Mucosa of descending colon (tissue), 3 donors: ENCODE measurements at places on chromosomes 16 and 17. TPM values are rescaled to one million over a fixed set of nuclear protein-coding genes. Genes with fewer than 3 reads are reported as not detected.

The TEKT3 gene
- total RNA-seq: 0.69 TPM

The TEDC2 gene
- total RNA-seq: 5.5 TPM

The RPUSD1 gene
- total RNA-seq: 19.8 TPM

The CCL7 gene
- not detected for total RNA-seq

The MT1A gene
- 9.7 TPM for total RNA-seq

DNA sequence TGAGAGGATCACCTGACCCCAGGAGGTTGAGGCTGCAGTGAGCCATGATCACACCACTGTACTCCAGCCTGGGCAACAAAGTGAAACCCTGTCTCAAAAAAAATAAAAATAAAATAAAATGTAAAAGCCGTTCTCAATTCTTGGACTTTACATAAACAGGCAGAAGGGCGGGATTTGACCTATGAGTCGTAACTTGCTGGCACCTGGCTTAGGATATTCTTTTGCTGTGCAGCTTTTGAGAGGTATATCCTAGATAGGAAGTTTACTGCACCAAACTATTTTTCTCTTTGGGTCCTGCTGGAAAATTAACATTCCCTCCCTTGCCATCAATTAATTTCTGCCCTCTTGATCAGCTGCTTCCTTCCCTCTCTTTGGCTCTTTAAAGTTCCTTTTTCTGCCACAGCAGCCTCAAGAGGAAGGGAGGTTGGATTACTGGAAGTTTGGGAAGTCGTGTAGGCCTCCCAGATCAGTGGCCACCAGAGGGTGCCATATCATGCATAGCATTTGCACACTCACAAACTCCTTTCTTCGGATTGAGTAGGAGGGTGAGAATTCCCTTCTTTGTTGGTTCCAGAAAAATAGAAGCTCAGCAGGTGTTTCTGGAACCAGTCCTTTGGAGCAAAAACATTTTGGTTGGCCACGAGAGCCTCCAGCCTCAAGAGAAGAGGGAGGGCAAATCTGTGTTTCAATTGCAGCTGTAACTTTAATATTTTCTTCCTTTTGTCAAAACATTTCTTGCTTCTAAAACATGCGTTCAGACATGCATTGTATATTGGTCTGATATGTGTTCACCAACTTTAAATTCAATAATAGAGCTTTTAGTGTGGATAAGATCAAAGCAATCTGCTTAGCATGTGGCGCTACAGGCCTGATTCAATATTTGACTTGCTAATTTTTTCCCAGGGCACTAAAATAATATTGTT lies 147.3 kb downstream of the CCDC182 start:
- DNase-seq: no peak

DNA sequence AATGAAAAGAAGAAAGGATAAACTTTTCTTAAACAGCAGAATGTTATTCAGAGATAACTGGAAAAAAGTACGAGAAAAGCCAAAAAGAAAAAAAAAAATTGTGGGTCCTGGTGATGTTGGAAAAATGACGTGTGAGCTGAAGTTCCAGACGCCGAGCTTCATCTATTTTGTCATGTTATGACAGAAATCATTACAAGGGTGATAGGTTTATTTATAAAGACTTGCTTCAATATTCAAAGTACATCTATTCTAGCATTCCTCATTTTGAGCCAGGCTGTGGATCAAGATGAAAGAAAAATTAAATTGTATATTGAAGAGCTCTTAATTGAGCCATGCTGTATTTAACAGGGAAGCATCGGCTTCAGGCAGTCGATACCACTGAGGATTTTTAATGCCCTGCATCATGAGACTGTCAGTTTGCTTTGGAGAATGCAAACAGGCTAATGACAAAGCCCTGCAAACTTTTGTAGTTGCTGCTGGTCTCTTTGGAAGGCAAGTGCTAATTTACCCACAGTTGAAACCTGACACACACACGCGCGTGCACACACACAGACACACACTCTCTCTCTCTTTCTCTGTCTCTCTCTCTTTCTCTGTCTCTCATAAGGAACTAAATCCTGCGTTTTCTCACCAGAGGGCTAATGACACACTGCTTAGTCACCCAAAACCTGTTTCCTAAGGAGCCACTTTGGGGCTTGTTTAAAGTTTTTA lies 110.7 kb downstream of the WWOX start:
- DNase-seq: no peak

GRCh38 chr17:37039269-37039668 lies 90.5 kb downstream of the AATF start:
- no peak for DNase-seq

GRCh38 chr17:21272250-21272649 lies 12.3 kb upstream of the MAP2K3 start:
- no peak for DNase-seq

DNA sequence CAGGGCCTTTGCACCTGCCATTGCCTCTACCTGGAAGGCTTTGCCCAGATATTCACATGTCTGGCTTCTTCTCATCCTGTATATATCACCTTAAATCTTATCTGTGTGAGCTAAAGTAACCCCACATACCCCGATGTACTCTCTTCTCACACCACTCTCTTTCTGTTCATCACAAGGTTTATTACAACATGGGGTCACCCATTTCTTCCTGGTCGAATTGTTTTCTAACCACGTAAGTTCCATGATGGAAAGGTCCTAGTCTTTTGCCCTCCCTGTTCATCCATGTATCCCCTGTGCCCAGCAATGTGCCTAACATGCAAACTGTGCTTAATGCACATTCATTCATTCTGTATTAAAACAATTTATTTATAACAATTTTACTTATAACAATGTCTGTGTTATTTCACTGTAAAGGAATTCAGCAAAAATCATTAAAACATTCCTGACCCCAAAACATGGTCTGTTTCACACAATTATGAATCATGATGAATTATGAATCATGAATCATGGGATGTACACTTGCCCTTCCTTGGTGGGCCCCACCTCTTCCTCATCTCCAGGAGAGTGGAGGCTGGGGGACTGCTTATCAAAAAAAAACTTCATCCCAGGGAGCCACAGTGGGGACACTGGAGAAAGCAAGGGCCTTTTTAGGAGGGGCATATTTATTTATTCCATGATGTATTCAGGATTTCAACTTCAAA lies 336.4 kb downstream of the GRIN2A start:
- no peak for DNase-seq

DNA sequence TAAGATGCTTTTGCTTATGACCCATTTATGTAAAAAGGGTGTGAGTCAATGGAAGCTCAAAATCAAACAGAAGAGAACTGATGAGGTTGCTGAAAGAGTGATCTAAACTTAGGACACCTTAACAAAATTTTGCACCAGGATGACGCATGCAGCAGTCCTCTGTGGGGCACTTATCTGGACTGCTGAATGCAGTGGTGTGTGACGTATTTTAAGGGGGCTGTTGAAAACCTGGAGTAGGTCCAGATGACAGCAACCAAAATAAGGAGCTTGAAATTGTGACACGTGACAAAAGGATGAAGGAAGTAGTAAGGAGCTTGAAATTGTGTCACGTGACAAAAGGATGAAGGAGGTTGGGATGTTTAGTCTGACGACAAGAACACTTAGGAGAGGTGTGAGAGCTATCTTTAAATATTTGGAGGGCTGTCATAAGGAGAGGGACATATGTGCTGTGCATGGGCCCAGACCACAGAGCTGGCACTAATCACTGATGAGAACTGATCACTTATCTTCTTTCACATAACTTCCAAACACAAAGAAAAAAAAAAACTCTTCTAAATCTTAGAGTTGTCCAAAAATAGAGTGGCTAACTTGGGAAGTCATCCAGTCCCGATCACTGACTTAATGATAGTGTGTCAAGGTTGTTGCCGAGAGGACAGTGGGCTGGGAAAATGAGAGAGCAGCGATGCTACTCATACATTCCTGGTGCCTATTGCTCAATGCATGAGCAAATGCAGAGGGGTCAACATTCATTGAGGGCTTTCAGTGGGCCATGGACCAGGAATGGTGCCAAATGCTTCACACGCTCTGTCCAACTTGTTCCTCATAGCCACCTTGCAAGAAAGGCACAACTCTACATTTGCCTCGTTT lies 264.2 kb upstream of the ZFHX3 start:
- no peak for DNase-seq

DNA sequence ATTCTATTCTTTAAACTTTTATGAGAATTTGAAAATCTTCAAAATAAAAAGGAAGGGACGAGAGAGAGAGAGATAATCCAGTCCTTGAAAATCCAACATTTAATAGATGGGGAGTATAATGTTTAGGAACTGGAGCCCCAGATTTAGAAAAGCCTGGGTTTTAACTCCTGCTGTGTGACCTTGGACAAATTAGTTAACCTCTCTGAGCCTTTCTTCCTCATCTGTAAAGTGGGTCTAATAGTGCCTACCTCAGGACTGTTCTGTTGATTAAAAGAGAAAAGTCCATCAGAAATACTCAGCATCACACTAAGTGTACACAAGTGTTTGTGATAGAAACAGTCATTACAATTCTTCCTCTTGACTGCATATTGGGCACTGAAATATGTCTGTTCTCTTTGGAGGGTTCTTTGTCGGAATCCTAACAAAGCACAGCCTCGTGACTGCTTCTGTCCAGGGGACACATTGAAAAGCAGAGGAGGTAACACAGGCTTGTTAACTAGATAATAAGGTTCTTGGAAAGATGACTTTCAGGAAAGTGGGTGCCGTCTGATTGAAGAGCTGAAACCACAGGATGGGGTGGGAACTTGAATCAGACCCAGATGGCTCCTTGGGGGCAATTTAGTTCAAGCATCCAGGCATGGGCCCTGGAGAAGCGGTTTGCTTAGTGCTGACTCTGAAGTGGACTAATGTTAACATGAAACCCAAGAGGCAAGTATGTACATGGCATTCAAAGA lies 128.2 kb downstream of the CLEC16A start:
- DNase-seq: no peak

GRCh38 chr16:8697965-8698364 lies 23.5 kb downstream of the ABAT start:
- DNase-seq: no peak

DNA sequence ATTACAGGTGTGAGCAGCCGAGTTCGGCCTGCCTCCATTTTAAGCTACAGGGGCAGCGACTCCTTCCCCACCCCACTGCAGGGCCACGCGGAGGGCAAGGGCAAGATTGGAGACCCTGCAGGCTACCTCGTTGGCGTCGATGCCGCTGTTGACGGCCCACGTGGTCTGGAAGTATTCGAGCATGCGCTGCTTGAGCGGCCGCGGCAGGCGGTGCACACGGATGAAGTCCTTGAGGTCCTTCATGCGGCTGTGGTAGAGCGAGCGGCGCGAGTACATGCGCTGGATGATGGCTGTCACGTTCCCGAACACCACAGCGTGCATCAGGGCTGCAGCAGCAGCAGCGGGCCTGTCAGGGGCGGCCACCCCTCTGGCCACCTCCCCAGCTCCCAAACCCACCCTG lies 11.6 kb downstream of the KCNH4 start:
- no peak for DNase-seq

- no peak for DNase-seq
These were observed 9.3 kb upstream of the KRT17 start for GRCh38 chr17:41633556-41634199.

- DNase-seq: no peak
These were observed 688.2 kb upstream of the KIF2B start for GRCh38 chr17:53134548-53134947.

GRCh38 chr17:19703106-19703827 lies 13.1 kb downstream of the SLC47A2 start:
- DNase-seq: no peak
